ENCODE measurements at places on chromosomes 5 and 9.

GRCh38 chr9:101400120-101400519 lies 1.5 kb downstream of the ZNF189 start:
- peak; percentile 8 for DNase-seq

DNA sequence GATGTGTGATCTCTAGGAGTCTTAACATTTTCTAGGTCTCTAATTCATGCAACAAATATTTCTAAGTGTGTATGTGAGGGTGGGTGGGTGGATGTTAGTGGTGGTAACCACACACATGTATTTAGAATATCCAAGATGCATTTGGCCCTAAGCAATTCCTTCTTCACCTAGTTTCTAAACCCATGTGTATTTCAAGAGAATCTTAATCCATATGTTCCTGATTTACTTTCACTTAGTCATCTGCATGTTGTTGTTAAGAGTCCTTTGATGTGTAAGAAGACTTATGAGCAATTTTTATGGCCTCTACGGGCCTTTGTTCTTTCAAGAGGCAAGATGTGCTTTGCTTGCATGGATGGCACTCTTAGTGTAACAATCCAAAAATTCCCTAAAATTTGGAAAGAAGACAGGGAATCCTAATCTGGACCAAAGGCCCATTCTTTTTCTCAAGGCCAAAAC lies 282.6 kb downstream of the SPATA31D1 start:
- DNase-seq, result no peak

- DNase-seq, result no peak
Observed at GRCh38 chr5:146626936-146627335, 110.9 kb upstream of the GPR151 start.

- no peak for DNase-seq
Observed at GRCh38 chr5:11407556-11408145, 496.6 kb downstream of the CTNND2 start.

GRCh38 chr5:158977642-158978041 lies 122.1 kb downstream of the EBF1 start:
- no peak for DNase-seq

DNA sequence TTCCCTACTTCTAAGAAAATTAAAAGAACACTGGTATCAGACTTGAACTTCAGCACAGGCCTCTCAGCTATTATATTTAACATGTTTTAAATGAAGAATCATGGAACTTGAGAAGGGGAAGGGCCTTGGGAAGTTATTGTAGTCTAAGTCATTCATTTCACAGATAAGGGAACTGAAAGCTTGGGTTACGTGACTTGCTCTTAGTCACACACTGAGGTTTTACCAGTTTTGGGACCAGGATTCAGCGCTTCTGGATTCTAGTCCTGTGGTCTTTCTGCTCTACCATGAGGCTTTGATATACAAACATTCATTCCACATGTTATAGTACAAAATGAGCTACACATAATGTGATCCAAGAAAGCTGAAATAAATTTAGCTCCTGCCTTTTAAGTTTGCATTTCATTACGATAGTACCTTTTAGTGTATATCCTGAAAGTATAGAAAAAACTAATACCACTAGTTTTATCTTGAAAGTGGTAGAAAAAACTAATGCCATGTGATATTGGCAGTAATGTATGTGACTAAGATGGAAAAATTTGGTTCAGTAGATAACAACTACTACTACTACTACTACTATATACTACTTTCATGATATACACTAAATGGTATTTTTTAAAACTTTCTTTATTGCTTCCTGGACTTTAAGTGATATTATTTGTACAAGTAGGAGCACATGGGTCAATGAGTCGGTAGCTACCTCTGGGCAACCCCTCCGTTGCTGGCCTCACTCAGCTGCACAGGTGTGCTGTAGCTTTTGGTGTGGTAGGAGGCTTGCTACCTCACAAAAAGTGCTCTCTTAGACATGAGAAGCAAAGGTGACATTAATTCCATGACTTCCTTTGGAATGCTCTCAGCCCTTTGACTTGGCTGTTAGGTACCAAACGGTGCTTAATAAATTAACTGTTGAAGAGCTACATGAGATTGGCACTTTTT lies 40.7 kb downstream of the F2RL2 start:
- no peak for DNase-seq

DNA sequence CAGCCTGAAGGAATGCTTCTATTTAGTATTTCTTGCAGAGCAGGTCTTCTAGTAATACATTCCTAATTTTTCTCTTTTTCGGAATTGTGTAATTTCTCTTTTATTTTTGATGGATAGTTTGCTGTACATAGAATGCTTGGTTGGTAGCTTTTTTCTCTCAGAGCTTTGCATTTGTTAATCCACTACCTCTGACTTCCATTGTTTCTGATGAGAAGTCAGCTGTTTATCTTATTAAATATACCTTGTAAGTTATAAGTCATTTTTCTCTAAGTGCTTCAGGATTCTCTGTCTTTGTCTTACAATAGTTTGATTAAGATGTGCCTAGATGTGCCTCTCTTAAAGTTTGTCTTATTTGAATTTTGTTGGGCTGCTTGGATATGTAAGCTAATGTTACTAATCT lies 101.9 kb downstream of the HTR1A start:
- DNase-seq, result no peak

DNA sequence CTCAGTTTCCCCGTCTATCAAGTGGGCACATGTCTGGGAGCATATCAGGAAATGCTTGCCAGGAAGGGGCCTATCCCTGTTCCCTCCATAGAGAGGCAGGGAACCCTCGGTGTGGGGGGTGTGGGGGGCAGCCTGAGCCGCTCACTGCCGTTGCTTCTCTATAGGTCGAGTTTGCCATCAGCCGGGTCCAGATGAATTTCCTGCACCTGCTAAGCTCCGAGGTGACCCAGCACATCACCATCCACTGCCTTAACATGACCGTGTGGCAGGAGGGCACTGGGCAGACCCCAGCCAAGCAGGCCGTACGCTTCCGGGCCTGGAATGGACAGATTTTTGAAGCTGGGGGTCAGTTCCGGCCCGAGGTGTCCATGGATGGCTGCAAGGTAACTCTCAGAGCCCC lies 13.8 kb upstream of the ORM1 start:
- DNase-seq, result no peak

- DNase-seq, result peak; percentile 41
Observed at GRCh38 chr5:175321927-175322532, 122.0 kb downstream of the DRD1 start.

DNA sequence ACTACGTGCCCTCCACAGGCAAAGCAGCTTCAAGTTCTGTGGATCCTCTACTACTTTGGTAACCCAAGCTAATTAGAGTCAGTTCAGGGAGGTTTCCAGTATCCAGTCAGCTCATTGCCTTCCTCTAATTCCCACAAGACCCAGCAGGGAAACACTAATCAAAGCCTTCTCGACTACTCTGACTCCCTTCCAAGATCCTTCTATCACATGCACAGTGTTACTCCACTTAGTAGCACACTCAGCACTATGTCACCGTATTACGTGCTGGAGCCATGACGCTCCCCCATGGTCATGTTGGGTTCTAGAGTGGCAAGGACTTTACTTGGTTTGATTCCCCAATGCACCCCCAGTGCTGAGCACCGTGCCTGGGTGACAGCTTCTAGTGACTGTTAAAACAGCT lies 53.0 kb downstream of the DCP2 start:
- DNase-seq, result no peak

DNA sequence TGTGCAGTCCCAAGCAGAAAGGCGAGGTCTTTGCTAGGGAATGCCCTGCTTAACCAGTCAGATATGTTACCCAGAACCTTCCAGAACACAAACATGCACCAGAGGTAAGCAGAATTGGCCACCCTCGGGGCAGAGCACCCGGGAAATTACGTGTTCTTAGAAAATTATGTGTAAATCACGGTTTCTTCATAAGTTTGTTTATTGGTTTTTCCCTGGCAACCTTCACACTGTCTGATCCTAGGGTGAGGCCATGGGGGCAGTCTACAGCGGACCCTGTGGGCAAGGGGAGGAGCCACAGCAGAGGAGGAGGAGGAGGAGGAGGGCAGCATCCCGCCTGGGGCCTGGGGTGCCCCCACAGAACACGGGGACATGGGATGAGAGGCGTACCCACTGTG lies 31.4 kb downstream of the RXRA start:
- DNase-seq, result no peak

GRCh38 chr5:126982202-126982601 lies 48.2 kb downstream of the MARCHF3 start:
- no peak for DNase-seq

DNA sequence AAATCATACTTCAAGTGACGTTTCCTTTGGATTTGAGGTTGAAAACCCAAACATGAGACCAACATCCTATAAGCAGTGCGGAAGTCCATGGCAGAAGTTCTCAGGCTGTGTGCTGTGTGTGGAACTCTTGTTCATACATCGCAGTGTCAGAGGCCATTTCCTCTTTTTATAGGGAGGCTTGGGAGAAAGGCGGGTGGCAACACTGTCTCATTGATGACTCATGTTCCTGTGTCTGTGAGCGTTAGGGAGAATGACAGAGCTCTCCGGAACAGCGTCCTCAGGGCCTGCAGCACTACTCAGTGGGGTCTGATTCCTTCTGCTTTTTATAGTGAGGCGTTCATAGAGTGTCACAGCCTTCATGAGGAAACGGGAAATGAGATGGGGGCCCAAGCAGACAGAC lies 98.8 kb upstream of the BASP1 start:
- DNase-seq, result peak; percentile 88

DNA sequence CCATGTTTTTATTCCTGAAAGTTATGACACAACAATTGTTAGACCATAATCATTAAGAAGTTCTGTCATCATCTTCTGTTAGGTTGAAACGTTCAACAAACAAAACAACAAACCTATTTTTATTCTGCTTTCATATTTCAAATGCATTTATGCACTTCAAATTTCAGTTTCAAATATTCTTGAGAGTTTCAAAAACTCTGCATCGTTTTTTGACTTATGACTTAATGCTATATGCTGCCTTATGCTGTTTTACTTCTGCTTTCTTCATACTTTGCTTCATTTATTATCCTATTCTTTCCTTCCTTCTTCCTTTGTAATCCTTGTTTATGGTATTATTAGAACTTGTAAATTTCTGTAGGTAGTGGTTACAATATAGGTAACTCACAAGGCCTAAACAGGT lies 95.0 kb downstream of the PCSK1 start:
- DNase-seq, result no peak

DNA sequence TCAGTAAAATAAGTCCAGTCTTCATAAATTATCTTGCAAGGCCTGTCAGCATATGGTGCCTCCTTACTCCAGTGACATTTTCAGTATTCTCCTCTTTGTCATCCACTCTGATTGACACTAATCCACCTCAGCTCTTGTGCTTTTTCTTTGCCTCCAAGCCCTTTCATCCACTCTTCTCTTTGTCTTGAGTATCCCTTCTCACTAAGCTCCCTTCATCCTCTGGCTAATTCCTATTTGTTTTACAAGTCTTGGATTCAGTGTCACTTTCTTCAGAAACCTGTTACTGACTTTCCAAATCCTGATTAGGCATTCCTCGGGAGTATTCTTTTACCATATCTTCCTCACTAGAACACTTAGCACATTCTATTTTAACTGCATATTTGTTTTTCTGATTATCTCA lies 100.6 kb upstream of the VCAN start:
- DNase-seq, result no peak

DNA sequence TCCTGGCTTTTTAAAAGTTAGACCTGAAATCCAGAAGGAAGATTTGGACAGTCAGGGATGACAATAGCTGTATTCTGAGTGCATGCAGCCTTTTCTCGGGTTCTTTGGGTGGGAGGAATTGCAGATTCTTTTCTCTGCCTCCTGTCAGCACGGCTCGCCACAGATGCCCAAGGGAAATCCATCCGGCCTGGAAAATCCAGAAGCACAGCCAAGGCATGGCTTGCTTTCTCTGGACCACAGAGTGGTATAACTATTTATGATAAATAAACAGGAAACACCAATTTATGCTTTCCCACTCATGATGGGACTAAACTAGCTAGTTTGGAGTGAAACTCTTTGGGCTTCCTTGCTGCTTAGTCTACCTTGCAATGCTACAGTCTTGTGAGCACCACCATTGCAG lies 59.1 kb downstream of the C9orf152 start:
- DNase-seq, result no peak

DNA sequence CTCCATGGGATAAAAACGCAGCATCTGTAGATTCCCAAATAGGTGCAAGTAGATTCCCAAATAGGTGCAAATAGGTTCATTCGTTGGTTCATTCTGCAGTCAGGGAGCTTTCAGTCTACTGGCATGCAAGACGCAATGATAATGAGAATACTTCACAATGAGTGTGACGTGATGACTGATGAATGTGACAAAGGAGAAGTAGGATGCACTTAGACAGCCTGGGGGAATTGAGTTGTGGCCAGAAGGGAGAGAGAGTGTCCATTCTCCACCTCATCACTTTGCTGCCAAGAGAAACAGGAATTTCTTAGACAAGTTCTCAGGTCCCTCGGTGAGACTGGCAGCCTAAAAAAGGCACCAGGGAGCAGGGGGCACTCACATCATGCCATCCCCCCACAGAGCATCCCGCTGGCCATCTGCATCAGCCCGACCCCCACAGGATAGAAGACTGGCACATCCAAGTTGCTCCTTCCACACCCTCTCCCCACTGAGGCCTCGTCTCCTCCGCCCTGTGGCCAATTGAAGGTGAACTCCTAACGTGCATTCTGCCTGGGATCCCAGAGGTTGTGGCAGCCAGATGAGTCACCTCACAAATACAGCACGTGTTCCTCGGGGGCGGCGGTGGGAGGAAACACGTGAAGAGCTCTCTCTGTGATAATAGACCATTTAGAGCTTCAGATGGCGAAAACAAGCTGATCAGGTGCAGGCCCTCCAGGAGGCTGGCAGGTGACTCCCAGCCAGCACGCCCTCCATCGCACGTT lies 19.9 kb upstream of the KCNIP1 start:
- peak; percentile 79 for DNase-seq

- DNase-seq, result peak; percentile 30
Observed at GRCh38 chr5:9239626-9240025, 306.2 kb downstream of the SEMA5A start.

GRCh38 chr9:132498531-132499210 lies 83.7 kb upstream of the BARHL1 start:
- DNase-seq, result peak; percentile 5

GRCh38 chr5:108858959-108859358 lies 111.3 kb downstream of the FER start:
- DNase-seq, result no peak

DNA sequence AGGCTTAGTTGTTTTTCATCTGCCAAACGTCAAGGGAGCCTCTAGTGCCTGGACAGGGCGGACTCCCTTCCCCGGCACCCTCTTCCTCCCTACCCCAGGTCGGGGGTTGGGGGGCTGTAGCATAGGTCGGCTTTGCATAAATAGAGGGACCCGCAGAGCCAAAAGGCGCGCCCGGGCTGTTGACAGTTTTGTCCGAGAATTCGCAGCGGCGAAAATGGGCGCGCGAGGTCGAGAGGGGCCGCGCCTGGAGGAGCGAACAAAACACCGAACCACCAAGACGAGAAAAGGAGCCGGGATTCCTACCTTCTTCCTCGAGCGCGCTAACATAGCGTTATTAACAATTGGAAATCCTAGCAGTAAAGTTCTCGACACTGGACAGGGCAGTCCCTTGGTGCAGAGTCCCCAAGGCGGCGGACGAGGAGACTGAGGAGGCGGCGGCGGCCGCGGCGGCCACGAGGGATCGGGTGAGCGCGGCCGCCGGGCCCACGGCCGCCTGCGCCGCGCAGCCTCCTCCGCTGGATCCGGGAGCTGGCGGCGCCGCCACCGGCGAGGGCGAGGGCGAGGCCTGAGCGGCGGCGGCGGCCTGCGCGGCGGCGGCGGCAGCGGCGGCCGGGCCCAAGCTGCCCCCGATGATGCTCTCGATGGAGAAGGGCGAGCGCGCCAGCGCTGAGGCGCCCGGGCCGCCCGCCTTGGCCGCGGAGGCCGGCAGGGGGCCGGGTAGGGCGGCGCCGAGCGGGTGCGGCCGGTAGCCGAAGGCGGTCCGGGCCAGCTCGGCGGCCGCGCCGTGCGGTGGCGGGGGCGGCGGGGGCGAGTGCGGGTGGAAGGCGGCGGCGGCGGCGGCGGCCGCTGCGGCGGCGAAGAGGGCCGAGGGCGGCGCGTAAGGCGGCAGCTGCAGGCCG lies 1.7 kb downstream of the FOXD1 start:
- peak; percentile 43 for DNase-seq

All from kidney tubule cell (primary cell).